Chondrocyte (in vitro differentiated cells): ENCODE measurements at places on chromosomes 11 and 22. TPM values are rescaled to one million over a fixed set of nuclear protein-coding genes. Genes with fewer than 3 reads are reported as not detected.
A peak's percentile ranks its signal among the peaks of the same experiment; 100 is the strongest.

- H3K36me3 ChIP-seq, result no peaks in the 10 kb centered on the region
- peak overlapping the region; percentile 54 for H3K27ac ChIP-seq
- peak; percentile 87 for DNase-seq
- peaks cover 7% of the 10 kb centered on the region for H3K4me1 ChIP-seq
- no peaks in the 10 kb centered on the region for H3K27me3 ChIP-seq
Measured at GRCh38 chr11:532527-532985, 2.8 kb downstream of the HRAS start.

DNA sequence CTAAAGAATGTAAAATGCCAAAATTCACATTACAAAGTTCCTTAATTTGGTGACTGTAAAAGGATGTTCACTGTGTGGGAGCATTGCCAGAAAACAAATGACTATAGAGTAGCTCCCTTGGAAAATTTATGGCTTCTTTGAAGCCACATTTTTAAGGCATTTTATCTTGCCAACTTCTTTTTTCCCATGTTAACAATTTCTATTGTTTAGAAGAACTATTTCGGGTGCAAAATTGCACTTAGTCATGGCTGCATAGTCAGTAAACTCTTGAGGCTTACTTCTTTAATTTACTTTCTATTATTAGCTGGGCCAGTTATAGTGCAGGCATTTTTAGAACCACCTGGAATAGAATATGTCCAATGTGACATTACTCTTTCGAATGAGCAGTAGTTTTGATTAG lies 515.3 kb downstream of the JRKL start:
- no peak overlapping the region for H3K4me3 ChIP-seq
- H3K27ac ChIP-seq, result no peak overlapping the region
- H3K4me1 ChIP-seq, result no peaks in the 10 kb centered on the region
- DNase-seq, result no peak
- H3K27me3 ChIP-seq, result peaks cover 12% of the 10 kb centered on the region

GRCh38 chr22:40919446-40919845 lies 31.7 kb upstream of the RBX1 start:
- peaks cover 14% of the 10 kb centered on the region for H3K36me3 ChIP-seq
- DNase-seq, result no peak
- no peak overlapping the region for H3K27ac ChIP-seq
- peaks cover 4% of the 10 kb centered on the region for H3K4me1 ChIP-seq

GRCh38 chr11:11798586-11799438 lies 43.0 kb upstream of the USP47 start:
- H3K36me3 ChIP-seq, result no peaks in the 10 kb centered on the region
- no peak for DNase-seq
- no peak overlapping the region for H3K4me3 ChIP-seq
- H3K4me1 ChIP-seq, result no peaks in the 10 kb centered on the region

DNA sequence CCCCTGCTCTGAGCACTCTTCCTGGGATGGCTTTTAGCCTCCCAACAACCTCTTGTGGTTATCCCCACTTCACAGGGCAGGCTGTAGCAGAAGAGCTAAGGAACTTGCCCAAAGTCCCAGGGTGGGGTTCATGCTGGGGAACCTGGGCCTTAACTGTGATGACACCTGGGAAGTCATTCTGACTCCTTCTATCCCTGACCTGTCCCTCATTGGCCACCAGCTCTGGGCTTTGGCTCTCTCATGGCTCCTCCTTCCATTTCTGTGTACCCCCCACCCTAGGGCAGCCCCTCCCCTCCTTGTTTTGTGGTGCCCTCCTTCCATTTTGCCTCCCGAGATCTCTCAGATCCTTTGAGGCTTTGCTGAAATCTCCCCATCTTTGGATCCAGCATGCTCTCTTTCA lies 2.7 kb downstream of the PPM1F start:
- H3K27ac ChIP-seq, result no peak overlapping the region
- no peaks in the 10 kb centered on the region for H3K27me3 ChIP-seq
- peaks cover 3% of the 10 kb centered on the region for H3K36me3 ChIP-seq
- no peak for DNase-seq
- no peak overlapping the region for H3K4me3 ChIP-seq

DNA sequence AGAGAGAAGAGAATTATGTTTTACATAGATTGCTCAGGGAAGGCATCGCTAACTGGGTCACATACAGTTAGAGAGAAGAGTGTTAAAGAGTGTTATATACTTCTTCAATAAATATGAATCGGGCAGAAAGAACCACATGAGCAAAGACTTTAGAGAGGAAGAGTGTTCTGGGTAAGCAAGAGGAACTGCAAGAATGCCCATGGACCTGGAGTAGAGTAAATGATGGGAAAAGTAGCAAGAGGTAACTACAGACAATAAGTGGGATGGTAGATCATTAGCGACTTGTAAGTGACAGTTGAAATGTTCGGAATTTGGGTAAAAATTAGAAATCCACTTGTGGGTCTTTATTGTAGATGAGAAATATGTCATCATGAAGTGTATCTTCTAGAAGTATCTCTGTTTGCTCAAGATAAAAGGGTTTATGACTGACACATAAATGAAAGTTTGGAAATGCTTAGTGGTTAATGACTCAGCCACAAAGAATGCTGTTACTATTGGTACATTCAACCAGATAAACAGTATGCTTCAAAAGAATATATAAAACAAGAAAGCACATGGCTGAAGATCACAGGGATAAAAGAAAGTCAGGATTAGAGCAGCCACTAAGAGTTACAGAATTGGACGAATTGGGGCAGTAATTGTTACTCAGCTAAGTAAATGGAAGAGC lies 229.3 kb downstream of the CASP12 start:
- H3K36me3 ChIP-seq, result peaks cover 1% of the 10 kb centered on the region
- DNase-seq, result no peak
- H3K27me3 ChIP-seq, result no peaks in the 10 kb centered on the region
- H3K4me1 ChIP-seq, result peaks cover 17% of the 10 kb centered on the region

DNA sequence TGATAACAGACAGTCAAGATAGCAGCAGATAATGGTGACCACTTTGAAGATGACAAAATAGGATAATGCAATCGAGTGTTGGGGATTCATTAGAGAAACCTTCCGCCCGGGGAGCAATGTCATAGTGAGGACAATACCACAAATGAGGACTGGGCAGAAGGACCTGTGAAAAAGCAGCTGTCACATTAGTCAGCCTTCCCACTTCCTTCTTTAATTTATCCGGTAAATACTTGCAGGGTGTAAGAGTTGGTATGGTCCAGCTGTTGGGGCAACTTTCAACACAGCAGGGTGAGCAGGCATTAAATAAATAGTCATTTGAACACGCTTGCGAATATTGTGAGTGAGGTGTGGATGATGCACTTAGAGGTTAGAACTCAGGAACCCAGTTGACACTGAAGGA lies 132.5 kb upstream of the KIRREL3 start:
- H3K27me3 ChIP-seq, result peaks cover 25% of the 10 kb centered on the region
- DNase-seq, result no peak
- H3K36me3 ChIP-seq, result no peaks in the 10 kb centered on the region
- no peaks in the 10 kb centered on the region for H3K4me1 ChIP-seq
- H3K4me3 ChIP-seq, result no peak overlapping the region
- no peak overlapping the region for H3K27ac ChIP-seq

GRCh38 chr11:69427337-69427736 lies 54.1 kb upstream of the LINC01488 start:
- peaks cover 8% of the 10 kb centered on the region for H3K4me1 ChIP-seq
- no peak for DNase-seq

DNA sequence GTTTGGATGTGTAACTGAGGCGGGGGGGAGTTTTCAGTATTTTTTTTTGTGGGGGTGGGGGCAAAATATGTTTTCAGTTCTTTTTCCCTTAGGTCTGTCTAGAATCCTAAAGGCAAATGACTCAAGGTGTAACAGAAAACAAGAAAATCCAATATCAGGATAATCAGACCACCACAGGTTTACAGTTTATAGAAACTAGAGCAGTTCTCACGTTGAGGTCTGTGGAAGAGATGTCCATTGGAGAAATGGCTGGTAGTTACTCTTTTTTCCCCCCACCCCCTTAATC lies 2.3 kb downstream of the MALAT1 start:
- DNase-seq, result no peak
- H3K27me3 ChIP-seq, result no peaks in the 10 kb centered on the region
- peaks cover 27% of the 10 kb centered on the region for H3K4me1 ChIP-seq
- peaks cover 27% of the 10 kb centered on the region for H3K36me3 ChIP-seq
- no peak overlapping the region for H3K4me3 ChIP-seq

DNA sequence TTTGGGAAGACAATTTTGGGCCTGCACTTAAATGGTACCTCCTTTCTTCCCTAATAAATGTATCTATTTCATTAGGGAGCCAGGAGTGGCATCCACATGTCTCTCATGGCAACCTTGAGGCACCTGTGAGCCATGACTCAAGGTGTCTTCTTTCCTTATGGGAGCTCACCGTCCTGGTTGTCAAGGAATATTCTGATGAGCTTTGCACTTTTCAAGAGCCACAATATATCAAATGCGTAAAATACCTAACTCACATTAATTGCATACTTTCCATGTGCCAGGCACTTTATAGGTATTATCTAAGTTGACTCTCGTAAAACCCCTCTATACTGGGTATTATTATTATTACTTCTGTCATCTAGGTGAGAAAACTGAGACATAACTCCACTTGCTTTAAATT lies 32.5 kb downstream of the MUC15 start:
- no peaks in the 10 kb centered on the region for H3K27me3 ChIP-seq
- DNase-seq, result no peak
- H3K27ac ChIP-seq, result no peak overlapping the region
- no peak overlapping the region for H3K4me3 ChIP-seq
- H3K36me3 ChIP-seq, result no peaks in the 10 kb centered on the region

- peak overlapping the region; percentile 57 for H3K27ac ChIP-seq
- no peaks in the 10 kb centered on the region for H3K36me3 ChIP-seq
- H3K4me3 ChIP-seq, result no peak overlapping the region
- DNase-seq, result no peak
- peaks cover 26% of the 10 kb centered on the region for H3K27me3 ChIP-seq
Measured at GRCh38 chr11:130413405-130414106, 14.9 kb downstream of the ADAMTS8 start.

GRCh38 chr22:30262917-30263741 lies 3.5 kb downstream of the OSM start:
- no peaks in the 10 kb centered on the region for H3K27me3 ChIP-seq
- no peaks in the 10 kb centered on the region for H3K36me3 ChIP-seq
- peaks cover 6% of the 10 kb centered on the region for H3K4me1 ChIP-seq

- no peak overlapping the region for H3K27ac ChIP-seq
- DNase-seq, result peak; percentile 80
- no peaks in the 10 kb centered on the region for H3K4me1 ChIP-seq
- H3K4me3 ChIP-seq, result no peak overlapping the region
- H3K27me3 ChIP-seq, result no peaks in the 10 kb centered on the region
Measured at GRCh38 chr22:47064016-47064415, 301.6 kb downstream of the TBC1D22A start.

The MYEOV gene
- total RNA-seq, result 0.87 TPM in 1 of 3 replicates, not detected in the others

The SPON1 gene
- 0.10 TPM in 1 of 3 replicates, not detected in the others for total RNA-seq

The PHETA2 gene
- 1.4 to 2.2 TPM in 2 of 3 replicates, not detected in the other for total RNA-seq

The OR51F1 gene
- total RNA-seq, result not detected in 3 replicates

The ILK gene
- 200 to 258 TPM (median 248 TPM) in 3 replicates for total RNA-seq

The BTBD18 gene
- not detected in 3 replicates for total RNA-seq
